Fibroblast of skin of left biceps (primary cell): ENCODE measurements at places on chromosomes 2 and 18.

GRCh38 chr2:86123328-86123925 lies 17.4 kb downstream of the PTCD3 start:
- DNase-seq: no peak

DNA sequence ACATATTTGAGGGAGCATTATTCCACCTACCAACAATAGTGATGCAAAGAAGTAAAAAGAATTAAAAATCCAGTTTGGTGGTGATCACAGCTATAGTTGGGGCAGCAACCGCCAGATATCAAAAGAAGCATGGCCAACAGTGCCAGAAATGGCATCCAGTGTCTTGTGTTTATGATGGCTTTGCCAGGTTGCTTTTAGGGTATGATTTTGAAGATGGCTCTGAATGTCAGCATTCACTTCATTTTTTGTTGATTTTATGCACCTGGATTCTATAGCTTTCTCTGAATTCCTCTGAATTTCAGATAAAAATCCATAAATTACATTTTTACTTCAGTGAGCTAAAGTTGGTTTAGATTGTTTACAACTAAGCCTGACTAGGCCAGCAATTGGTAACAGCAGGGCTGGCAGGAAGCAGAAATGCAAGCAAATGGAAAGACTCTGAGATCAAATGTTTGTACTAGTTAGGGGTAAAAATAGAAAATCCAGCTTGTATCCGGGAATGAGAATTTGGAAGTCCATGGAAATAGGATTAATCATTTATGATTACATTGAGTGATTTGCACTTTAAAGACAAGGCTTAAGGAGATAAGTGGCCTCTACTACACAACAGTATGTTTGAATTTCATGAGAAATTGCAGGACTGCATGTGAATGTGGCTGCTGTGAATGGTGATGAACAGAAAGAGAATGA lies 40.4 kb downstream of the COL3A1 start:
- no peak for DNase-seq

DNA sequence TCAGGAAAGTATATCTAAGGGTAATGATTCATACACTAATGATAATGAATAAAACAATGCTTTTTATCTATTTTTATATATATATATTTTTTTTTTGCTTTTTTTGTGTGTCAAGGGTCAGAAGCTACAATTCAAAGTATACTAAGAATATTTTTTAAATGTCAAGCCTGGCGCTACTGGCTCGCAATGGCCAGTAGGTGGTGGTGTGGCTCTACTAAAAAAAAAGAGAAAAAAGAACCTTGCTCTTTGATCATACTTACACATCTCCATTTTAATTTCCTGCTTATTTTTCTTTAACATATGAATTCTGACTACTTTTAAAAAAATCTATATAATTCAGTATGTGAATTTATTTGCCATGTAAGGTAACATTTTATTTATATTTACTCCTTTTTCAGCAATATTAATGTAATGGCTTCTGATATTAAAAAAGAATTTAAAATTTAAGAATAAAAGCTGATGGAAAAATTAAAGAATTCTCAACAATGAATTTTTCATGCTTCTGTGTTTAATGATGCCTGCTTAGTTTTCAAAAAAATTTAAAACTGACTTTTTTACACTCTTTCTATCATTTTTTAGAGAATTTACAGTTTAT lies 232.9 kb downstream of the GULP1 start:
- DNase-seq: peak; percentile 49

DNA sequence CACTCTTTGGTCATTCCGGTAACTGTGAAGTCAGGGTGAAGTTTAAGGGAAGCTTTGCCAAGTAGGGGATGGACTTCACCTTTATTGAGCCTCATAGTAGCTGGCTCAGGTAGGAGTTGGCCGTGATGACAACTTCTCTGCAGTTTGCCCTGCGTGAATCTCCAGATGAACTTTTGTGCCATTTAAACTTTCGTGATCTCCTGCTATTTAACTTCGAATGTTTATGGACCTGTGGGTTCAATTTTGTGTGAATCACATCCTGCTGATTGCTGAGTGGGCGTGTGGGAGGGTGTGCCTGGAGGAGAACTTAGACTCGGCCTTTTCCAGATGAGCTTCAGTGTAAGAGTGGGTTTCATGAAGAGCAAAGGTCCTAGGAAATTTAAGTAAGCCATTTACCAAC lies 4.2 kb downstream of the UGT1A1 start:
- DNase-seq: no peak

- DNase-seq: no peak
These were observed at the start of gene TCF23 for GRCh38 chr2:27148801-27149439. Gene TCF23 (plus strand): TSS chr2:27149004. CDS start chr2:27149134, 130 bp downstream.

GRCh38 chr2:80778704-80779103 lies 474.2 kb upstream of the LRRTM1 start:
- no peak for DNase-seq

- peak; percentile 55 for DNase-seq
These were observed 58.1 kb upstream of the RALBP1 start for GRCh38 chr18:9417073-9417851.

DNA sequence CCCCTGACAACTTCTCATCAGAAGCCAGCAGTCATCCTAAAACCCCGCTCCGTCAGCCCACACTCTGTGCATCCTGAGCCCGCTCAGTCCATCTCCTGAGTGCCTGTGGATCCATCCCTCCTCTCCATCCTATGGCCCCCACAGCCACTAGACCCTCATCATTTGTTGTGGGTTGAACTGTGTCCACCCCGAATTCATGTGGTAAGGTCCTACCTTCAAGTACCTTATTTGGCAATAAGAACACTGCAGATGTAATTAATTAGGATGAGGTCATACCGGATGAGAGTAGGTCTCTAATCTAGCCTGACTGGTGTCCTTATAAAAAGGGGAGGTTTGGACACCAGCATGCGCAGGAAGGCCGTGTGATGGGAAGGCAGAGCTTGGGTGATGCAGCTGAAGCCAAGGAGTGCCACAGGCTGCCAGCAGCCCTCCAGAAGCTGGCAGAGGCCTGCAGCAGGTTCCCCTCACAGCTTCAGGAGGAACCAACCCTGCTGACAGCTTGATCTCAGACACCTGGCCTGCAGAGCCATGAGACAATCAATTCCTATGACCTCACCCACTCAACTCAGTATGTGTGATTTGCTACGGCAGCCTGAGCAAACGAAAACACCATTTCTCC lies 192.4 kb downstream of the ZBTB7C start:
- DNase-seq: no peak

- DNase-seq: peak; percentile 12
These were observed 54.7 kb downstream of the DTNB start for GRCh38 chr2:25618676-25619075.

DNA sequence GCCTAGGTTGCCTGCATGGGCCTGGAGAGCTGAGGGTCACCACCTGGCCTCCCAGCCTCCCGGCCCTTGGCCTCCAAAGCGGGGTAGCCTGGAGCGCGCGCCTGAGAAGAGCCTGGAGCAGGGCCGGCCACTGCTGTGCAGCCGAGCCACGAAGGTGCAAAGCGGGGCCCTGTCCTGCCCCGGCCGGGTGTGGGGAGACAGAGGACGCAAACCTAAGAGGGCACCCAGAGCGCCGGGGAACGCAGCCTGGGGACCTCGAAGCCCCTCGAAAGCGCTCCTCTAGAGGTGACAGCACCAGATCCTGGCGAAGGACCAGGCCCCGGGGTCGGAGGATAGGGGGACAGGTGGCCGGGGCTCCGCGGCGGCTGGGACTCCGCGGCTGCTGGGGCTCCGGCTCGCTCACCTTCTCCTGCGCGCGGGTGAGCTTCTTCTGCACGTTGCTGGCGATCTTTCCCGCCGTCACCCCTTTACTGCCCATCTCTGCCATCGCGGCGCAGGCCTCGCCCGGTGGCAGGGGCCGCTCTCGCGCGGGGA lies 430 bp downstream of the BIN1 start:
- DNase-seq: no peak

GRCh38 chr2:148968776-148969319 lies 69.7 kb upstream of the LYPD6B start:
- DNase-seq: no peak

- DNase-seq: no peak
These were observed 10.4 kb downstream of the CHST10 start for GRCh38 chr2:100407073-100407472.

GRCh38 chr2:176585791-176586190 lies 316.5 kb downstream of the MTX2 start:
- no peak for DNase-seq

DNA sequence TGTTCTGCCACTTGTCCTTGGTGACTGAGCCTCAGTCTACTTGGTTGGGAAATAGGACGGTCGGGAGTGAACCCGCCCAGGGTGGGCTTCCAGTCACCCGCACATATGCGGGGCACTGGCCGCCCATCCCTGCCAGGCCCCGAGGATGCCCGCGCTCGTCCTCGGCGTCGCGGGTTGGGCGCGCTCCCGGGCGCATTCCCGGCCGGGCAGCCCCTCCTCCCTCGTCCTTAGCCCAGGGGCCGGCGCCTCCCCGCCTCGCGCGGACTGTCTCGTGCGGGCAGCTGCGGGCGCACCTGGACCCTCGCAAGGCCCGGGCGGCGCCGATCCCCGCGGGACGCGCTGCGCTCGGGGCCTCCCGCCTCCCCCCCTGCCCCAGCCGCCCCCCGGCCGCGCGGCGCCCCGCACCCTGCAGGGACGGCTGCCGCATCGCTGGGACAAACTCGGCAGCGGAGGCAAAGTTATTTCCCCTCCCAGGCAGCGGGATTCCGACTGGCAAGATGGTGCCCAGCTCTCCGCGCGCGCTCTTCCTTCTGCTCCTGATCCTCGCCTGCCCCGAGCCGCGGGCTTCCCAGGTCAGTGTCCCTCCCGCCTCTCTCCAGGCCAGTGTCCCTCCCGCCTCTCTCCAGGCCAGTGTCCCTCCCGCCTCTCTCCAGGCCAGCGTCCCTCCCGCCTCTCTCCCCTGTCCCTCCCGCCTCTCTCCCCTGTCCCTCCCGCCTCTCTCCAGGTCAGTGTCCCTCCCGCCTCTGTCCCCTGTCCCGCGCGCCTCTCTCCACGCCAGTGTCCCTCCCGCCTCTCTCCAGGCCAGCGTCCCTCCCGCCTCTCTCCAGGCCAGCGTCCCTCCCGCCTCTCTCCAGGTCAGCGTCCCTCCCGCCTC lies at the start of gene FBLN7:
Gene FBLN7, plus strand, starts transcription at position 227 of the 874 bp plus-strand sequence. Its CDS starts 271 bp downstream, at position 498.
- no peak for DNase-seq

DNA sequence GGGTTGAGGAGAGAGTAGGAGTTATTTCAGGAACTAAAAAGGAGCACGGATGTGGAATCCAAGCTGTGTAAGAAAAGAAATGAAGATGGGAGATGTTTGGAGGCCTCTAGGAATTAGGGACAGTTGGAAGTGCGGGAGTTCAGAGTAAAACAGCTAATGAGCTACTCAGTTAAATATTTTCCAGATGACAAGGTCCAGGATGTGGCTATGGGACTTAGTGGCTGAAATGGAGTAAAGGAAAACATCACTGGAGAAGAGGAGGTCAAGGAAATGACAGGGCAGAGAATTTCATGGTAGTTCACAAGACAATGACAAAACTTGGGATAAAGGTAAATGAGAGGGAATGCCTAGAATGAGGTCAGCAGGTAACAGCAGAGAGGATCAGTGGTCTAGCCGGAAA lies 13.0 kb downstream of the GPR155 start:
- DNase-seq: no peak

GRCh38 chr2:58543442-58543841 lies 302.3 kb upstream of the FANCL start:
- DNase-seq: no peak

- no peak for DNase-seq
These were observed 44.6 kb upstream of the GCG start for GRCh38 chr2:162196638-162197037.

GRCh38 chr2:18446715-18447114 lies 113.7 kb downstream of the RDH14 start:
- no peak for DNase-seq

DNA sequence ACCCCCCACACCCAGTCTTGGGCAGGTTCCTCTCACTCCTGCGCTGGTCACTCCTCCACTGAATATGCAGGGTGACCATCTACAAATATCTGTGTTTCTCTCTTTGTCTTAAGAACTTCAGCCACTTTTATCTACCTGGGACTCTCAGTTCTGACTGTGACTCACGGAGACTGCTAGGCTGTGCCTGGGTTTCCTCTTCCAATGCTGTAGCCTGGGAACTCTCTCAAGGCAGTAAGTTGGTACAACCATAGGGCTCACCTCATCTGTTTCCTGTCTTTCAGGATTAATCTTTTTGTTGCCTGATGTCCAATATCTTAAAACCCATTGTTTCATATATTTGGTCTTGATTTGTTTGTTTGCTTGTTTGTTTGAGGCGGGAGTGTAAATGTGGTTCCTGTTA lies 47.2 kb upstream of the ZNF396 start:
- no peak for DNase-seq

GRCh38 chr18:48441405-48441881 lies 32.3 kb upstream of the ZBTB7C start:
- DNase-seq: no peak

DNA sequence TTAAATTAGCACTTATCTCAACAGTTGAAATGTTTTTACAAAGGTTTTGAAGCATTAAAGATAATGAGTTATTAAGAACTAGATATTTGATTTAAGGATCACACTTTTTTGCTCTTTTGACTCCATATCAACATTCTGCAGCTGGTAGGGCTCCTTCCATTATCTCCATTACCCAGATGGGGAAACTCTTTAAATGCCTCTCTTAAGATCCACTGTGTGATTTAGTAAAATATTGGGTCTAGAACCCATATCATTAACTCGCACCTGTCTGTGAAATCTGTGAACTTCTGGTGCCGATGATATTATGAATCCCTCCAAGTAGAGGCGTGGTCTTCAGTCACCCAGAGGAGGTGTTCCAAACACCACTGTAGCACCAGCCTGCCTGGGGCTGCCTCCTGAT lies 466.2 kb downstream of the TSN start:
- no peak for DNase-seq

- DNase-seq: no peak
These were observed 14.9 kb downstream of the EMX1 start for GRCh38 chr2:72932045-72932740.

GRCh38 chr18:2932247-2933181 lies 80.4 kb downstream of the LPIN2 start:
- no peak for DNase-seq

DNA sequence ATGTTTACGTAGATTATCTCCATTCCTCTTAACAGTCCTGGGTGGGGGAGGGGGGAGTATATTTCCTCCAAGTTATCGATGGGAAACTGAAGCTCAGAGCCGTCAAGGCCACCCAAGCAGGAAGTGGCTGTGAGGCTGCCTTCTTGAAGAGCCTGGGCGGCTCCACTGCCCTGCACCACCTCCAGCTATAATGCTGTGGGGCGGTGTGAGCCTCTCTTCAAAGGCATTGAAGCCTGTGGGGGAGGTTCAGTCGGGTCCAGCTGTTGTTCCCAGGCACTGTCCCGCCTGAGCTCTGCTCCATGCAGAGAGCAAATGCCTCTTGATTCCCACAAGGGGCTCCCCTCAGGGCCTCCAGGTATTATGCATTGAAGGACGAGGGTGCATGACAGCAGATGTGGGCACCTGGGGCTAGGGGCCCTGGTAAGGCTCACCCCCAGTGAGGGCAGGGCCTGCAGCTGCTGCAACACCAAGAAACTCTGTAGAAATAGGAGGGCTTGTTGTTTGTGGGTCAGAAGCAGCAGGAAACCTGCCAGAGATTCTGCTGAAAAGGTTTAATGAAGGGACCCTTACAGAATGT lies 29.5 kb upstream of the LAPTM4A start:
- DNase-seq: no peak

GRCh38 chr18:3012136-3013023 lies 564 bp downstream of the LPIN2 start:
- no peak for DNase-seq

GRCh38 chr2:44118257-44118656 lies 50.4 kb upstream of the PPM1B start:
- no peak for DNase-seq
